ENCODE measurements at places on chromosomes 2 and 18.

DNA sequence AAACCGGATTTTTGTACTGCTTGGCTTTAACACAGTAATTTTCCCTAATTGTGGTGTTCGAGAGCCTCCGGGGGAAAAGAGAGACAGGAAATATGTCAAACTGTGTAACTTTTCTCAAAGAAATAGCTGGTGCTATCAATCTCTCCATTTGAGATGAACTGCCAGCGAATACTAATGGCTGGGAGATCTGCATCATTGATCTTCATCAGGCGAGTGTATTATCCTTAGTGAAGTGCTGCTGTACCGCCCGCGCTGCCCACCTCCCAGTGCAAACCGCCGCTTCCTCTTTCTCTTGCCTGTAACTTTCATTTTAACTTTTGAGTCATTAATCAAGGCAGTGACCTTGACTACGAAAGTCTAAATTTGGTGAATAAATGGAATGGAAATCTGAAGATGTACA is 246.1 kb upstream of the ST6GAL2 start:
- no peak for DNase-seq

DNA sequence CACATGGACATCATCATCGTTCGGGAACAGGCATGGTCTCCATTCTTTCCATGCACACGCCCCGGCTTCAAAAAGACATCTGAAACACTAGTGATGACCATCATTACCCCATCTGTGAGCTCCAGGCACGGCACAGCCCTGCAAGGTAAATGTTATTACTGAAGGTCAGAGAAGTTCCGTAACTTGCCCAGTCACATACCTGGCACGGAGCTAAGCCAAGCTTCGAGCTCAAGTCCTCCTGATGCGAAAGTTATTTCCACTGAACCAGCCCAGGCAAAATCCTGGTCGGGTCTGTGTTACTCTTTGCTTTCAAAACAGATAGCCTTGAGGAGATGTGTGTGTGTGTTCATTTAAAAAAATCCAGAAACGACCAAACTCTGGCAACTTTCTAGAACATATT is 22.8 kb downstream of the FHL2 start:
- DNase-seq: no peak

DNA sequence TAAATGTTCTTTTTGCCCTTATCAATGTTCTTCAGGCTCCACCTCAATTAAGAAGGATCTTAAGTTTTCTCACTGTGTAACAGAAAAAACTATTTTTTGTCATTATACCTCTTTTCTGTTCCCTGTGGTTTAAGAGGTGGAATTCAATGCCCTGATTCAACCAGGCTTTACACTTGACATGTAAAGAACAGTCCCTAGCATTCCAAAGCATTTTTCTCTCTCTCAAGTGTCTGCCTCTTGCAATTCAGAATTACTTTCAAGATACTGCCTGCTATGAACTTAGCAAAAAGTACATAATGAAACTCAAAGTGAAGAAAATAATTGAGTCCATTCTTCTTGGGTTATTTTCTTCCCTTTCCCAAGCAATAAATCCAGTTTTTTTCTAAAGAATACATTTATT is 160.6 kb upstream of the NOL4 start:
- no peak for DNase-seq

- no peak for DNase-seq
These were observed 82.5 kb downstream of the ABCA12 start for GRCh38 chr2:215055891-215056290.

GRCh38 chr2:162749994-162750393 is 88.6 kb downstream of the KCNH7 start:
- no peak for DNase-seq

- no peak for DNase-seq
These were observed 134.2 kb downstream of the SMAD7 start for GRCh38 chr18:48816554-48816953.

GRCh38 chr2:152523091-152523490 is 188.1 kb downstream of the FMNL2 start:
- no peak for DNase-seq

- DNase-seq: no peak
These were observed 14.5 kb downstream of the SLC39A10 start for GRCh38 chr2:195671563-195671962.

DNA sequence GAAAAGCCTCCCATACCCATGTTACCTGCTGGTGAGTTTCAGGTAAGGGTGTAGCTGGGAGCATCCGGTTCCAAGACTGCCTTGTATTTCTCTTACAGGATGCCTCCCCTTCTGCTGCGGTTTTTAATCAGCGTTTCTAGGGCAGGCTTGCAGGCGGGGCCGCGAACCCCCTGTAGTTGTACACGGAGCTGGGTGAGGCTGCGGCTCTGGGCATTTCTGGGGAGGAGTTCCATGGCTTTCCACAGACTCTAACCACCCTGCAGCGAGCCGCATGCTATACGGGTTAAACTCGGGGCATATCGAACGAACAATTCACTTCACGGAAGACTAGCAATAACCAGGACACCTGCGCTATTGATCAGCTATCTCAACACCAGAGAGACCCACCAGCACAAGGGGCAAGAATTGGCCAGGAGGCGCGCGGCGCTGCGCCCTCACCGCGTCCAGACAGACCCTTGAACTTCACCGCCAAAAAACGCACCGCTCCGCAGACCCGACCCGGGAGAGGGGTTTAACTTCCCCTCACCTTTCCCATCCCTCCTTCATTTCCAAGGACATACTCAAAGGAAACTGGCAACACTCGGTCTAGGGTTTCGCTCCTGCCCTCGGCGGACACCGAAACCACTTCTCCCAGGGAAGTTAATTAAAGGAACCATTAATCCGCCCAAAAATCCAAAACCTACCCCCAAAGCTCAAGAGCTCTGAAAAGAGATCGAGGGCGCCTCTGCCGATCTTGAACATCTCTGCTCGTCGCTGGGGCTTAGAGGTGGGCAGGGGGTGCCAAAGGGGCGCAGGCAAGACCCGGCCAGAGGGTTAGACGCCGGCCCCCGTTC is 909 bp downstream of the TGFA start:
- no peak for DNase-seq

GRCh38 chr2:37609782-37610181 is 61.7 kb downstream of the CDC42EP3 start:
- no peak for DNase-seq

DNA sequence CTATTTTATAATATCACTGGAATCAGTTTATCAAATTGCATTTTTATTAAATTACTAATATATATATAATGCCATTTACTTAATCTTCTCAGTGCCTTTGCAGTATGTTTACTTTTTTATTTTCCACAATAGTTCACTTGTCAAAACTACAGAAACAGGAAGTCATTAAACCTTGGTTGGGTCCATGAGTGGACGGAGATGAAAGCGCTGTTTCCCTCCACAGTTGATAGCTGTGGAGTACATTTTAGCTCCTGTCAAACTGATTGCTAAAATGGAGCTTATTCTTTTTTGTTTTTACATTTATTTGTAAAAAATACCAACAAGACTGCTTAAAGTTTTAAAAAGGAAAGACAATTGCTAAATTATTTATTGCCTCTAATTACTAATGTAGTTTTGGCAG is 19.2 kb downstream of the MFF start:
- DNase-seq: no peak

- no peak for DNase-seq
These were observed 44.0 kb downstream of the CSRNP3 start for GRCh38 chr2:165513479-165513878.

DNA sequence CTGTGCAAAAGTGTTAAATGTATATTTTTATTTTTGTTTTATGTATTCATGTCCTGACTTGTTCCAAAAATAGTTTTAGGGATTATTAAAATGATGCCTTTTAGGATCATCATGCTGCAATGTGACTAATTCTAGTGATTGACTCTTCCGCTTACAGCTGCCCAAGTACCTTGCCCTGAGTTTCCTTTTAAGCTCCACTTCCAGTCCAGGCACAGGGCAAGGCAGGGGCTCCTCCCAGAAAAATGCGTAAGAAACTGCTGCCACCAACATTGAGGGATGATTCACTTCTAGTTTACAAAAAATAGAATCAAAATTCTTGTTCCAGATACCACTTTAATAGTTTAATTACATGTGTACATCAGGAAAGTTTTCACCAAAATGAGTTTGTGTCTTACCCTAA is 116.4 kb downstream of the IRS1 start:
- no peak for DNase-seq

GRCh38 chr2:199569336-199569735 is 111.6 kb upstream of the SATB2 start:
- no peak for DNase-seq

DNA sequence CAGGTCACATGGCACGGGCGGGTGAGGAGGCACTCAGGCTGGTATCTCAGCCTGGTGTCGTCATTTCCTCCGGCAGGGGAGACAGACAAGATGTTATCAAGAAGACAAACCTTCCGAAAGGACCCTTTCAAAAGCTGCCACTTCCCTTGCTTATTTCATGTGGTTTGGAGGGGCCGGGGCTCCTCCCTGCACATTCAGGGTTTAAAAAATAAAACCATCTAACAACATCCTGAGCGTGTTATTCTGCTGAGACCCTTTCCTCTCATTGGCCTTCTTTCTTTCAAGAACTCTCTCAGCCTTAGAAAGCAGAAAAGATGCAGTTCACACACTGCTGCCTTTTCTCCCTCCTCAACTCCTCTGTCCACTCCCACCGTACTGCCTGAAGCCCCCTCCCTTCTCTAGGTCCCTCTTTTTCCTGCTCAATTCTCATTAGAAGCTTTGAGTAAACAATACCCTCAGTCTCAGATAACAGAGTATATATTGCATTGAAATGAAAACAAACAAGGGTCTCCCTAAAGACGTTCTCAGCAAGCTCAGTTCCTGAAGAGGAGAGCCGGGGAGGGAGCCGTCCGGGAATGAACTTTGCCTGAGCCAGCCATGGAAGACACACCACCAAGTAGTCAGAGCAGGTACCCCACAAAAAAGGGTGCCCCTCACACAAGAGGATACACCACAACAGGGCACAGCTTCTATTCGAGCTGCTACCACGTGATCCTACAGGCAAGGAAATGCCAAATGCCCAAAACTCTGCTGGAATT is 9.7 kb downstream of the SMAD7 start:
- no peak for DNase-seq

DNA sequence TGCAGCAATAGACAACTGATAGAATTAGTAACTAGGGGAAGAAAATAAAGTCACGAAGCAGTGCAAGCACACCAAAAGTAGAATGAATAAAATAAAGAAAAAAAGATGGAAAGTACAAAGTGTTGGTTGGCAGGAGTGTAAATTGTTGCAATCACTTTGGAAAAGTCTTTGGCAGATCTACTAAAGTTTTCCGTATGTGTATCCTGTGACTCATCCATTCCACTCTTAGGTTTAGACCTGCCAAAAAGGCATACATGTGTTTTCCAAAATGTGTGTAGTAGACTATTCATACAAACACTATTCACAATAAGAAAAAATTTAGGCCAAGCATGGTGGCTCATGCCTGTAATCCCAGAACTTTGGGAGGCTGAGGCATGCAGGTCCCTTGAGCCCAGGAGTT is 282.1 kb upstream of the FSIP2 start:
- DNase-seq: no peak

DNA sequence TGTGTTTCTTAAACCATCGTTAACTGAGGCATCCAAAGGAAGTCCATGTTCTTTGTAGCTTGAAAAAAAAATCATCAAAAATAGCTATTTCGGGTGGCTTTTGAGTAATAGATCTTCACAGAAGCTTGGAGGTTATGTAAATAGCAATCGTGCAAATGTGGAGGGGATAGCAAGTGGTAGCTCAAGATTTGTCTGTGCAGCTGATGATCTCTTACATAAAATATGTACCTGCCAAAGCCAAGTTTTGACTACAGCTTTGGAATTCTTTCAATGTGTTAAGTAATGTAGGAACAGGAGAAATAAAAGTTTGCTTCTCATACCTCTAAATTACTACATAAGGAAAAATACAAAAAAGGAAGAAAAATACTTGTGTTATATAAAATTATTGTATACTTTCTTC is 1432.0 kb downstream of the DPP10 start:
- DNase-seq: no peak

Measured in SIG-M5 (cell line).